ENCODE measurements at places on chromosomes 12 and 14.
A peak's percentile ranks its signal among the peaks of the same experiment; 100 is the strongest.

DNA sequence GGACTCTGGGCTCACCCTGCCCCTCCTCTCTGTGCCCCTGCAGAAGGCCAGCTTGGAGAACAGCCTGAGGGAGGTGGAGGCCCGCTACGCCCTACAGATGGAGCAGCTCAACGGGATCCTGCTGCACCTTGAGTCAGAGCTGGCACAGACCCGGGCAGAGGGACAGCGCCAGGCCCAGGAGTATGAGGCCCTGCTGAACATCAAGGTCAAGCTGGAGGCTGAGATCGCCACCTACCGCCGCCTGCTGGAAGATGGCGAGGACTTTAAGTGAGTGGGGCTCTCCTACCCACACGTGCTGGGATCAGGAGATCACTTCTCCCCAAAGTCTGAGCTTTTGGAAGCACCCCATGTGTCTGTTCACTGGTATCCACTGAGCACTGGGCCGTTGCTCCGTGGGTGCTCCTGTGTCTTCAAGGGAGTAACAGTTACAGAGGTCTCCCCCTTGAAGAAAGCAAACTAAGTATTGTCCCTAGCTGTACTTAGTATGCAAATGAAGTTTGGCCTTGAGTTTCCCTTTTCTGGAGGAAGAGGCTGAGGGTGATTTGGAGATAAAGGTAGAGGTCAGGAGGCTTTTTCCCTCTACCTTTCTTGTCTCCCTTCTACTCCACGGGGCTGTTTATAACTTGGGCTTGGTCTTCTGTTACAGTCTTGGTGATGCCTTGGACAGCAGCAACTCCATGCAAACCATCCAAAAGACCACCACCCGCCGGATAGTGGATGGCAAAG, 3.3 kb downstream of the KRT18 start:
- no peak for DNase-seq

DNA sequence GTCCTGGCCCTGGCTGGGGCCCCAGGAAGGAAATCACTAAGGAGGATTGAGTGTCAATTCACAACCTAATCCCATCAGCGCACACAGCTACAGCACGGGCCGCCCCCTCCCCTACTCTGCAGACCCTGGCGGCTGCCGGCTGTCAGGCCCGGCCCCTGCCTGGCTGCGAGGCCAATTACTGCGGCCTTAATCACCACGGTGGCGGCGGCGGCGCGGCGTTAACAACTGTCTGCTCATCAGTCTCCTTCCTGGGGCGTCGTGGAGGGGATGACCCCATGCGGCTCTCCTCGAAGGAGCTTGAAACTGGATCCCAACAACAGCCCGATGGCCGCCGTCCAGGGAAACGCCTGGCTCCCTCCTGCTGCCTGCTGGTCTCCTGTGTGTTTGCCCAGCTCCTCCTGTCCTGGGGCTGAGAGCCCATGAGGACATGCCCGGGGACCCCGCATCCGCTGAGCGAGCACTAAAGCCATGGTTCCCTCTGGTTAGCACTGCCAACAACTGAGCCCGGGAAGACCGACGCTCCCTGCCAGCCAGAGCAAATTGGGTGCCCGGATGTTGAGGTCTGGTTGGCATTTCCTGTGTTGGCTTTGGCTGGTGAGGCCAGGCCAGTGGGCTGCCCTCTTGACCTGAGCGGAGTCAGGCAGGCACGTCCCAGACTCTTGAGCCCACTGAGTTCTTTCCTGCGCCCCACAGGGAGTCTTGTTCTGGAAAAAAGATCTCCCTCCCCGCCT, 21.8 kb upstream of the EIF2B2 start:
- no peak for DNase-seq

- no peak for DNase-seq
Measured at GRCh38 chr12:1828856-1829255, 8.5 kb downstream of the LRTM2 start.

DNA sequence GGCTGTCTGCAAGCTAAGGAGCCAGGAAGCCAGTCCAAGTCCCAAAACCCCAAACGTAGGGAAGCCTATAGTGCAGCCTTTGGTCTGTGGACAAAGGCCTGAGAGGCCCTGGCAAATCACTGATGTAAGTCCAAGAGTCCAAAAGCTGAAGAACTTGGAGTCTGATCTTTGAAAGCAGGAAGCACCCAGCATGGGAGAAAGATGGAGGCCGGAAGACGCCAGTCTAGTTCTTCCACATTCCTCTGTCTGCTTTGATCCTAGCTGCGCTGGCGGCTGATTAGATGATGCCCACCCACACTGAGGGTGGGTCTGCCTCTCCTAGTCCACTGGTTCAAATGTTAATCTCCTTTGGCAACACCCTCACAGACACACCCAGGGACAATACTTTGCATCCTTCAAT, 58.5 kb downstream of the CAPS2 start:
- no peak for DNase-seq

DNA sequence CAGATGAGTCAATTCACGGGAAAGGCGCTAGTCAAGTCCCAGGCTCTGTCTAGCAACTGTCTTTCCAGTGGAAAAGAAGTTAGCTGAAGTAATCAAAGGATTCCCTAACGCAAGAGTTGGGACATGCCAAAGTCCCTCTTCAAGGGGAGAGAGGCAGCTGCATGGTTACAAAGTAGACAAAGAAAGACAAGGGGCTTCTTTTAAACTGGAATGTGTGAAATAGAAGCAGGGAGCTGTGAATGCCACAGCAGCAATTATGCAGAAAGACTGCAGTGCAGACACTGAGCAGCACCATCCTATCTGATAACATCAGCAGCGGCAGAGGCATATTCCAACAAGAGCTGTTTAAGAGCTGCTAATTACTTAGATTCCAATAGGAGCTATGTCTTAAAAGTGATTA, 12.5 kb upstream of the CIPC start:
- DNase-seq: no peak

DNA sequence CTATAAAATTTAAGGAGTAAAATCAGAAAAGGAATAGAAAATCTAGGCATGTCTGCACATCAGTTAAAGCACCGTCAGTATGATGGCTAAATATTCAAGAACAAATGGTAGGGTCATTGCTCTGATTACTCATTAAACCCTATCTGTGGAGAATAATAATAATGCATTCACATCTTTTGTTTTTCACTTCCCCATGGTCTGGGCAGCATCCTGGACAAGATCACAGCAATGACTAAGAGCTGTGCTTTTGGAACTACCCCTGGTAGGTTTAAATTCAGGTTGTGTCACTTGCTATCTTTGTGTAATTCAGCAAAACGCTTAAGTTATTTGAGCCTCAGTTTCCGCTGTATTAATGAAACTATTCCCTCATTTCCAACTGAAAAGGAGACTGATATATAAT, 33.1 kb downstream of the C12orf42 start:
- DNase-seq: peak; percentile 66

- DNase-seq: no peak
Measured at GRCh38 chr12:70985850-70986249, 65.3 kb upstream of the PTPRR start.

GRCh38 chr12:110200124-110200417, 75.9 kb downstream of the IFT81 start:
- no peak for DNase-seq

DNA sequence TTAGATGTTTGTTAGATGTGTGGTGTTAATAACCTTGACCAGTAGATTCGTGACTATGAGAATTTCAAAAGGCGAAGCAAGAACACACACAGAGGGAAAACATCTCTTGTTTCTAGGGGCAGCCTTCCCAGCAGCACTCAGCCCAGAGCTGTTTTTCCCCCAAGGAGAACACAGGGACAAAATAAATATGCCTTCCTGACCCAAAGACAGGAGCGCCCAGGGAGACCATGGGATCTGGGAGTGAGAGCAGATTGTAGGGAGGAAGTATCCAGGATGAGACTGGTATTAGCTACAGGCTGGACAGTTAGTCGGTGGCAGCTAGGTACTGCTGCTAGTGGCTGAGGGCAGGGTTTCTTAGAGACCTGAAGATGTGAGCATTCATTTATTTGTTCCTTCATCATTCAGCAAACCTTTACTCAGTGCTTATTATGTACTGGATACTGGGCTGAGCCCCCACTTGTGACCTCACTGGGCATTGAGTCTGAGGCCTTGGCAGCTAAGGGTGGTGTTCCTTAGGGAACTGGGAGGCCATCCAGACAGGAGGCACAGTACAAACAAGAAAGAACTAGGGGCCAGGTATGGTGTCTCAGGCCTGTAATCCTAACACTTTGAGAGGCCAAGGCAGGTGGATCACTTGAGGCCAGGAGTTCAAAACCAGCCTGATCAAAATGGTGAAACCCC, 469.8 kb downstream of the ZFP36L1 start:
- DNase-seq: no peak

- DNase-seq: no peak
Measured at GRCh38 chr14:82725213-82725612, 1191.6 kb upstream of the SEL1L start.

DNA sequence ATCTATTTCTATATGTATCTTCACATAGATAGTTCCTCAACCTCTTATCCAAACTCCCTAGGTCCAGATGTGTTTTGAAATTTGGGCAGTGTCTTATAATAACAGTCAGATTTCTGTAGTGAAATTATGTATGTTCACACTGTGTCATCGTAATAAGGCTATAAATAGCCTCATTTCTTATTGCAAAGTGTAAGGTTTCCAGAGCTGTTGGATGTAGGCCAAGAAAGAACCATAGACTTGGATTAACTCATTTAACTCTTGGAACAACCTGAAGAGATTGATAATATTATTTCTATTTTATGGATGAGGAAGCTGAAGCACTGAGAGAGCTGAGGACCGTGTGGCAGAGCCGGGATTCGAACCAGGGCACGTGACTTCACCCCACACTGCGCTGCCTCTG, 49.0 kb upstream of the PIWIL1 start:
- DNase-seq: no peak

- DNase-seq: no peak
Measured at GRCh38 chr12:5498076-5498475, 66.2 kb downstream of the NTF3 start.

DNA sequence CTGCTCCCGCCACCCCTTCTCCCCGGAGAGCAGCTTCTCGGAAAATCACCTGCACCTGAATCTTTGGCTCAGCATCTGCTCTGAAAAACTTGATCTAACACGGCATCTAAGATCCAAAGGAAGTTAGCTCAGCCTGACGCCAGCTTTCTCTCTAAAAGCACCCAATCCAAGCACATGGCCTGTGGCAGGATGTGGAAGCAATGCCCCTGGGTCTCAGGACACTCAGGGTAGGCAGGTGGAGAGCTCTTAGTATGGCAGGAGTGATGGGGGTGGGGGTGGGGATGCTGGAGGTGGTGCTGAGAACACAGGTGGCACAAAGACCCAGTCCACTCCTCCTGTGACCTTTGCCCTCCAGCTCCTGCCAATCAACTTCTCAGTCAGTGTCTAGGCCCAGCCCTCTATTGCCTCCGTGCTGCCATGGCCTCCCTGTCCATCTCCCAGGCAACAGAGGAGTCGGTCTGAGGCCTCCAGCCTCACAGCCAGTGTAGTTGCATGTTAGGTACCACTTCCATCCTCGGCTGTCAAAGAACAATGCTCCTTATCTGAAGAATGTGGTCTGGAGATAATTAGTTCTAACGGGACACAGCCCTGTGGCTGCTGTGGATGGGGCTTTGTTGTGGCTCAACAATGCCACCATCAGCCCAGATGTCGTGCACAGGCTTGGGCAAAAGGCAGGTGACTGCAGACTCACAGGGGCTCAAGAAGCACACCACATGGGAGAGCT, 180.0 kb upstream of the C14orf180 start:
- DNase-seq: no peak

- DNase-seq: no peak
Measured at GRCh38 chr14:56243110-56243509, 124.9 kb downstream of the PELI2 start.

DNA sequence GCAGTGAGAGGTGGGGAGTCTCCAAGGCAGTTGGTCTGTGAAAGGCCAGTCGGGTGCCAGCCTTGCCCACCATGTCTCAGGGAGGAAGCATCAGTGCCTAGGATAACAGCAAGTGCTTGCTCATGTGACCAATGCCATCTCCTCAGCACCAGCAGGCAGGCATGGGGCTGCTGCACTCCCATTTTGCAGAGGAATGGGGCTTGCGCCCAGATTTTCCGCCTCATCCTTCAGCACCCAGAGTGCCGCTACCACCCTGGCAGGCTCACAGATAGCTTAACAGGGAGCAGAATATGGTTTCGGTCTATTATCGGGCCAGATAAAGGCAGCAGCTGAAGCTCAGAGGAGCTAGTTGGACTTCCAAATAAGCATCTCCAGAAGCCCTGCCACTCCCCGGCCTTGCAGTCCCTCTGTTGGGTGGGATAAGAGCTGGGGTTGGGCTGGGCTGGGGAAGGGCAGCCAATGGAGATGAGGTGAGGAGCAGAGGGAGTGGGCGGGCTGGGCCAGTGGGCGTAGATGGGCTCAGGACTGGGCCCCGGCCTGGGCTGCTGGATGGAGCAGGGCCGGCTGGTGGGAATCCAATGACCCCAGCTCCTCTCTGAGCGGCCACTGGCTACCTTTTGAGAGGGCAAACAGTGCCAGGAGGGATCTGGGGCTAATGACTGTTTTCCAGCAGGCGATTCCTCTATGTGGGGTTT, 8.4 kb upstream of the KRT80 start:
- DNase-seq: no peak

- no peak for DNase-seq
Measured at GRCh38 chr14:77238356-77238755, 32.6 kb downstream of the NGB start.

- no peak for DNase-seq
Measured at GRCh38 chr14:29529418-29529817, 398.2 kb downstream of the PRKD1 start.

Measured in GM06990 (cell line).